ENCODE measurements at places on chromosomes 5 and 9. TPM values are rescaled to one million over a fixed set of nuclear protein-coding genes. Genes with fewer than 3 reads are reported as not detected.
A peak's percentile ranks its signal among the peaks of the same experiment; 100 is the strongest.

- H3K4me3 ChIP-seq: no peak overlapping the region
- no peaks in the 10 kb centered on the region for H3K27me3 ChIP-seq
- H3K4me1 ChIP-seq: peaks cover 18% of the 10 kb centered on the region
- H3K36me3 ChIP-seq: no peaks in the 10 kb centered on the region
Observed at GRCh38 chr9:73038089-73038509, 85.2 kb upstream of the ALDH1A1 start.

GRCh38 chr9:19441730-19442129 lies 32.9 kb downstream of the ACER2 start:
- no peaks in the 10 kb centered on the region for H3K4me1 ChIP-seq
- H3K27me3 ChIP-seq: no peaks in the 10 kb centered on the region
- no peak overlapping the region for H3K27ac ChIP-seq
- no peak overlapping the region for H3K4me3 ChIP-seq
- H3K36me3 ChIP-seq: peaks cover 11% of the 10 kb centered on the region

CDH18 gene
- not detected for total RNA-seq

DNA sequence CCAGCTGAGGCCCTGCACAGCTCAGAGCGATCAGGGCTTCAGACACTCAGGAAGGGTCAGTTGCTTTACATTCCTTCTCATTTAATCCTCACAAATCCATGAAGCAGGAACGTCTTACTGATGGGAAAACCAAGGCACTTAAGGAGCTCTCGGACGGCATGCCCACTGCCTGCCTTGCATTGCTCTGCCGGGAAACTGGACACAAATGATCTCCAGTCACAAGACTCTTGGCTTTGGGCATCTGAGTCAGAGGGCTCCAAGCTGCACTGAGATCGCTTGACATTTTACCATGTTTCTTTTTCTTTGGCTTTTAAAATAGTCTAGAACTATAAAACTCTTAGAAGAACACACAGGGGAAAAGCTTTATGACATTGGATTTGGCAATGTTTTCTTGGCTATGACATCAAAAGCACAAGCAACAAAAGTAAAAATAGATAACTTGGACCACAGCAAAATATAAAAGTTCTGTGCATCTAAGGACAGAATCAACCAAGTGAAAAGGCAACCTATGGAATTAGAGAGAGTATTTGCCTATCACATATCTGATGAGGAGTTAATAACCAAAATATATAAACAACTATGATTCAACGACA lies 43.6 kb upstream of the HRH2 start:
- no peaks in the 10 kb centered on the region for H3K36me3 ChIP-seq
- H3K27me3 ChIP-seq: no peaks in the 10 kb centered on the region
- no peak overlapping the region for H3K4me3 ChIP-seq

DNA sequence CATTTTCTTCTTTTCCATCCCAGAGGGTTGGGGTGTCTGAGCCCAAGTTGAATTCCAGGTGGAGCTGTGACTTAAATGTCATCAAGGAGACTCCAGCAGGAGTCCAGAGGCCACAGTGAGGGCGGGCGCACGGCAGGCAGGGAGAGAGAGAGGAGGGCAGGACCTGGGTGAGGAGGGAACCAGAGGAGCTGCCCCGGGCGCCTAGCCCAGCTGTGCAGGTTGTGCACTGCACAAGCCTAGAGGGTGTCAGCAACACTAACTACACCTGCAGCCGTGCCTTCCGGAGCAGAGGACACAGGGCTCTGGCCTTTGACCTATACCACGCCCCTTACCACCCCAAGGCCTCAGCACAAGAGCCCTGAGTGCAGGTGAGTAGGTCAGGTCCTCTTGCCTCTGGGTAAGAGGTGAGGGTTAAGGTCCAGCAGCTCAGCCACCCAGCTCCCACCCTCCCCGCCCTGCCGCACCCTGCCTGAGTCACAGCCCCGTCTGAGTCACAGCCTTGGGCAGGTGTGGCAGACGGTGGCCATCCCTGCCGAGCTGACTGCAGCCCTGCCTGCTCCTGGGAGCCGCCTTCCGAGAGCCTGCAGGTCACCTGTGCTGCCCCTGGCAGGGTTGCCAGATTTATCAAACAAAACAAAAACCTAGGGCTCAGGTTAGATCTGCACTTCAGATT lies 6.4 kb upstream of the AGPAT2 start:
- H3K36me3 ChIP-seq: no peaks in the 10 kb centered on the region
- DNase-seq: peak; percentile 28
- no peaks in the 10 kb centered on the region for H3K27me3 ChIP-seq
- H3K27ac ChIP-seq: no peak overlapping the region

DNA sequence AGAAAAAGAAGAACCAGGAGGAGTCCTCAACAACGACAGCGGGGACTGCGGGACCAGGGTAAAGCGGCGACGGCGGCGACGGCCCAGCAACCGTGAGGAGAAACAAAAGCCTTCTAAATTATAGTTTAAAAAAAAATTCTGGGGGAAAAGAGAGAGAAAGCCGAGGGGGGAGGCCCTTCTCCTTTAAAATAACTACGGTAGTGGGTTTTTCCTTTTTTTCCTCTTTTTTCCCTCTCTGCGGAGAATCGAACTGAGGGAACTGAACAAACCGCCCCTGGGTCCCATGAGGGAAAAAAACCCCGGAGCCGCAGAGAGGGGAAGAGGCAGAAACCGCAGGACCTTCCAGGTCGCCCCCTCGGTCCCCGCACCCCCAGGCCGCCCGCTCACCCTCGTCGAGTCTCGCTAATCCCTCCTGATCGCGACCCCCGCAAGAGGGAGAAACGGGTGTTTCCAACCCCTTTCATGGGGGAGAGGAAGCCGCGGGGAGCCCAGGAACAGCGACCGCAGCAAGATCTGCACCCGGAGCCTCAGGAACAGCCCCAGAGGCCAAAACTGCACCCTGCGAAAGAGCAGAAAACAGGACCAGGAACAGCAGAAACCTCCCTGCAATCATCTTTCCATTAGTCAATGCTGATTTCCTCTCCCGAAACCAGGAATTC lies 453 bp downstream of the CPEB4 start:
- H3K4me3 ChIP-seq: peak overlapping the region; percentile 68
- H3K4me1 ChIP-seq: peaks cover 83% of the 10 kb centered on the region
- H3K27ac ChIP-seq: peak overlapping the region; percentile 91
- DNase-seq: peak; percentile 73
